ENCODE measurements at places on chromosomes 2 and 18.

DNA sequence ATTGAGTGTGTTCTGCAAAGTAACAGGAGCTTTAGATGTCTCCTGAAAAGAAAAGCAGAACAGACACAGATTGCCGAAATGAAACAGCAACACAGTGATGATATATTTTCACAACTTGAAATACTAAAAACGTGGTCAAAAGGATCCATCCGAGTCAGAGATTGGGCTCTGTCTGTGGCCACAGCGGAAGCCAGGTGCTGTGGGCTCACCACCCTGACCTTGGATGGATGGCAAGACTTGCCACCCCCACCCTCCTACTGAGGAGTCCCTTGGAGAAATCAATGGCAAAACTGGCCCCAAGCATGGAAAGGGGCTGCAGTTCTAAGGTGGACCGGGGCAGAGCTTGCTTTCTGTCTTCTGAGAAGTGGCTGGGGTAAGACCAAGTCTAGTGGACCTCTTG lies 31.4 kb upstream of the ACKR3 start:
- DNase-seq = no peak

DNA sequence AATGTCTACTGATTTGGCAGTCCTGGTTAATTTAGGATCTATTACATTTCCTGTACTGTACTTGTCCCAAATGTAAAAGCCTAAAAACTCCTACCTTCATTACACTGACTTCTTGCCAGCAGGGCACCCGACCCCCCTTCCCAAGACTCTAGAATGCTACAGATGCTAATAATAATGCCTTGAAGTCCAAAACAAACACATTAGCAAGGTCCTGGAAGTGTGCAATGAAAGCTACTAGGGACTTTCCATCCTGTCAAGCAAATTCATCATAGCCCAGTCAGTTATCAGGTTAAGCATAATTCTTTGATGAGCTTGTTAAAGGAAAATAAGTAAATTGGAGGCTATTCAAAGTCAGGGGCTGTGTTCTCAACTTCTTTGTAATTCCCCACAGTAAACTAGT lies 115.3 kb upstream of the RBBP8 start:
- DNase-seq = no peak

DNA sequence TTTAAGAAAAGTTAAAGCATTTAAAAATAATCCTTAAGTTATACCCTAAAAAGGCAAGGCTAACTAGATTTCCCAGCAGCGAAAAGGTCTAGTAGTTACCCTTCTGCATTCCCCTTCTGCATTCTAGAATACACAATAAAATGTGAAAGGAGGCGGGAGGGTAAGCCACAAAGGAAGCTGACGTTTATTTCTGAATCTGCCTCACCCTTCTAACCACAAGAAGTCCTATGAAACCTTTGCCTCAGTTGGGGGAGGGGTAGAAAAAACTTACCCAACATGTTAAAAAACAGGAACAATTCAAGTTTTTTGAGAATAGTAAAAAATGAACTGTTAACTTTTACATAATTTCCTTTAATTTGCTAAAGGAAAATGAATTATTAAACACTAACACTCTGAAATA lies 11.3 kb downstream of the STK17B start:
- peak; percentile 78 for DNase-seq

DNA sequence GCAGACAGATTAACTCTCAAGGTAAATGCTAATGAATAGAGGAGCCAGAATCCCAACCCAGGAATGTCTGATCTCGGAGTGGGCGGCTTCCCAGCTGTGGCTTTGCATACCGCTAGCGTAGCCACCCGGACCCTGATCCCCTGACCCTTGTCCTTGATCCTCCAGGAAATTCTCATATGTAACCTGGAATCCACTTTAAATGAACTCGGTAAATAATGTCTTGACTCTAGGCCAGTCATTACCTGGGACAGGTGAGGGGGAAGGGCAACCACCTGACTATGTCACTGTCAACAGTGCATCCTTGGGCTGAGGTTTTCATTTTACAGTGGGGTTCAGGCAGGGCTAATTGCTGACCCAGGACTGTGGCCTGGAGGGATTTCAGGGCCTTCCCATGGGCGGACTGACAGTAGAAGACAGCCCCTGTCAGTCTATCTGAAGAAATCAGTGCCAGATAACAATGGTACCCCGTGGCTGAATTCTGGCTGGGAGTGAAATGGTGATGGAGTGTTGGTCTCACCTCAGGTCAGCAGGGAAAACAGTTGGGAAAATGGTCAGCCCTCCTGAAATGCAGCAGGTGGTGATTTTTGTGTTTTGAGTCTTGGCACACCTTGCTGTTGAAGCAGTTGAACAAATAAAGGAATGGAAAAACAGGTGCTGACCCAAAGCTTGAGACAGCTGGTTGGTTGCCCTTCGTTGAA lies 9.6 kb downstream of the ACKR3 start:
- no peak for DNase-seq

Measured in pons (tissue), 1 donor.